CD4-positive, alpha-beta memory T cell (primary cell): ENCODE measurements at places on chromosomes 2 and 18.

GRCh38 chr2:162184821-162185450 is 32.9 kb upstream of the GCG start:
- DNase-seq, result no peak

- DNase-seq, result no peak
Measured at GRCh38 chr2:222196159-222196558, 102.6 kb downstream of the PAX3 start.

- no peak for DNase-seq
Measured at GRCh38 chr2:38178556-38179419, 102.8 kb upstream of the CYP1B1 start.

GRCh38 chr2:158507141-158507540 is 50.4 kb downstream of the PKP4 start:
- DNase-seq, result no peak

- no peak for DNase-seq
Measured at GRCh38 chr2:213420828-213421385, 136.6 kb downstream of the SPAG16 start.

- no peak for DNase-seq
Measured at GRCh38 chr2:17847236-17847635, 31.0 kb downstream of the MSGN1 start.

DNA sequence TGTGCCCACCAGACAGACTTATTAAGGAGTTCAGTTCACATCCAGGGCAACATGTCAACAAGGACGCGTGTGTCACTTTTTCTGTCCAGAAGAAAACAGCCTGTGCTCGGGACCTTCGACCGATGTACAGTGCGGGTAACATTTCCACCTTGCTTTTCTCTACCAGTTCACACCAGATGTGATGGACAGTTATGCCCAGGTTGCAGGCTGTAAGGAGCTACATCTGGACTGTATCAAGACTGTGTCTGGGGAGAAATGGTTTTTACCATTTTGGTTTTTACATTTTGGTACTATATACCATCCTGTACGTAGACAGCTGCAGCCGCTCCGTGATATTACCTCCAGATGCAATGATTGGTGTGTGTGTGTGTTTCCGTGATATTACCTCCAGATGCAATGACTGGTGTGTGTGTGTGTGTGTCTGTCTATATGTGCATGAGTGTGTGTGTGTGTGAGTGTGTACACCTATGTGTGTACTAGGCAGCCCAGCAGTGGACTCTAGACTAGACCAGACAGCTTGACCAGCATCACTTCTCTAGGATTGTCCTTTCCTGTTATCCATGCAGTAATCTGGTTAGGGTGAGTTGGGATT is 118.0 kb downstream of the COL6A3 start:
- DNase-seq, result no peak

GRCh38 chr18:31207391-31207790 is 44.7 kb upstream of the DSC1 start:
- no peak for DNase-seq

DNA sequence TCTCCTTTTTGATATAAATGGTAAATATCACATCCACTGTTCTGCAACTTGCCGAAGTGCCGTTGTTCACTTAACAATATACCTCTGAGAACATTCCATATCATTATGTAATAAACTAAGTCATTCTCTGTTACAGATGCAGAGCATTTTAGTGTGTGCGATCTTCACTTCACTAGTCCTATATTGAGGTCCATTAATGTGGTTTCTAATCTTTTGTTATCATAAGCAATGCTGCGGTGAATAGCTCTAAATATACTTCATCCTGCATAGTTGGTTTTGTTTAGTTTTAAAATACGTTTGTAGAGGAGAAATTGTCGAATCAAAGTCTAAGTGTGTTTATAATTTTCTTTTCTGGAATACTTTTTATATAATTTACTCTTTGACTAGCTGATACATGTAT is 280.3 kb upstream of the TRIB2 start:
- no peak for DNase-seq

DNA sequence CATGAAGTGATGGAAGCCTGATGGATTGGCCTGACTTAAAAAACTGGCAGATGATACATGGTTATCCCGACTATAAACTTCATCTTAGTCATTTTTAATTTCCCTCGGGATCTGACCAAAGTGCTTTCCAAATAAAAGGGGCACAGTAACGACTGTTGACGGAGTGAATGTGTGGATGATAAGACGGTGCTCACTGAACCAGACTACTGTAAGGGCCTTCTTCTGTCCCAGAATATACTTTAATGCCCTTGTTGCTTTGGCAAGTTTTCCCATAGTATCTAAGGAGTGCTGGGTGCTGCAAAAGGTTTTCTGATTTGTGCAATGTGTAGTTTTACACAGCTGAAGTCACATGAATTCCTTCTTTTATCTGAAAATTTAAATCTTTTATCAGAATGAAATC is 373.5 kb downstream of the DSEL start:
- DNase-seq, result no peak

GRCh38 chr2:232434091-232434490 is 21.9 kb upstream of the ALPI start:
- no peak for DNase-seq

DNA sequence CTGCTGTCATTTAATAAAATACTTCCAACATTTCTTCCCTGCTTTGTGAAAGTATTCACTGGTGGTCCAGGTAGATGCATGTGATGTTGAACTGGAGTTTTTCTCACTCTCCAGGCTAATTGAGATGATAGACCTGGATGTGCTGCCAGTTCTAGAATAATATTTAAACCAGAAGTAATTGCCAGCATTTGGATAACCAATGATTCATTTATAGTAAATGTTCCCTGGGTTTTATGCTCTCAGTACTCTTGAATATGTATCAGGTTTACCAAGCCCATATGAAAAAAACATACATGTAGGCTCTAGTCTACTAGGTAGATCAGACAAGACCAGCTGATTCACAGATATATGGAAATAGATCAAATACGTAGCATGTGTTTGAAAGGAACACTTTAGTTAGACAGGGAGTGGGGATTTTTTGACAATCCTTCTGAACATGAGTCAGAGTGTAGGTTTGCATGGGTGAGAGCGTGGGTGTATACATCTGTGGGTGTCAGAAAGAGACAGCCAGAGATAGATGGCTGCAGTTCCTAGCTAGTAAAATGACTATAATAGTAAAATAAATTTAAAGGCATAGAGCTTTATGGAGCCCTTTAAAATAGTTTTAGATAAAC is 115.1 kb downstream of the NAB1 start:
- no peak for DNase-seq

DNA sequence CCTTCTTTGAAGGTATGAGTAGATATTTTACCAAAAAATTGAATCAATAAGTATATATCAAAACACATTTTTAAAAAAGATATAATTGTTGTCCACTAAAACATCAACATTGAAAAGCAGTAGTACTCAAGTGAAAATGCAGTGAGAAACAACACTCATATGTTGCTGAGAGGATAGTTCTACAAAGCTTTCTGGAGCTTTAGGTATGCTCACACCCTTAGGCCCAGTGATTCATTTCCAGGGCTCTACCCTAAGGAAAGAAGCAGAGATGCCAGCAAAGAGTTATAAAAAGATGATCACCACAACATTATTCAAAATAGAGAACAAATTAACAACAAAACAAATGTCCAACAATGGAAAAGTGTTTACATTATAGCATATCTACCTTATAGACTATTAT is 197.3 kb upstream of the CCDC150 start:
- no peak for DNase-seq

GRCh38 chr2:105680357-105680756 is 64.4 kb upstream of the NCK2 start:
- no peak for DNase-seq

DNA sequence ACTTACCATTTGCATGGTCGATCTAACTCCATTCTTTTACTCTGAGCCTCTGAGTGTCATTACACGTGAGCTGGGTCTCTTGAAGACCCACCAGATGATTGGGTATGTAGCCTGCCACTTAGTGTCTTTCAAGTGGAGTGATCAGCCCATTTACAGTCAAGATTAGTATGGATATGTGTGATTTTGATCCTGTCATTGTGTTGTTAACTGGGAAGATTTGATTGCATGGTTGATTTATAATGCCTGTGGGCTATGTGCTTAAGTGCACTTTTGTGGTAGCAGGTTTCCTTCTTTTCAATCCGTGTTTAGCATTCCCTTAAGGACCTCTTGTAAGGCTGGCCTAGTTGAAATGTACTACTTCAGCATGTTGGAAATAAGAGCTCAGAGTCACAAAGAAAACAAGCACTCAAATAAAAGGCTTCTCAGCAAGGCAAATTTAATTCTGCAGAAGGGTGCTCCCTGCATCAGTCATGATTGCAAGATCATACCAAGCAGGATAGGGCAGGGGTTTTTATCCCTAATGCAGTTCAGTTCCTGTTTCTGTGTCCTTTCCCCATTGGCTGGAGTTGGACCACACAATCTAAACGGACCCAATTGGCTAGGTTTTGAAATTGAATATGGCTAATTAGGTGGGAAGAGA is 230.7 kb upstream of the SYT4 start:
- no peak for DNase-seq

DNA sequence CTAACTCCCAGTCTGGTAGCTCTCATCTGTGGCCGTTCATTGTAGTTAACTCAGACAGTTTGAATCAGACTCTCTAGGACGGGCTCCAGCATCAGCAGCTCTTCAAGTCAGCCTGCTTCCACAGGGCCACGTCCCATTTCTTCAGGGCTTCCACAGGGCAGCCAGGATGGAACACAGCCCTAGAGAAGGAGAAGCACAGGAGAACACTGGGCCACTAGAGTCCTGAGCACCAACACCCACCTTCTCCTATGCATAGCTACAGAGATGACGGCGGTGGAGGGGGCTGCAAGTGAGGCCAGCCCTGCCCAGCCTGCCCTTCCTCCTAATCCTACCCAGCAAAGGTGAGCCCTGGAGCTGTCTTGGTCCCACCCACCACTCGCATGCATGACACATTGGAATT is 10.2 kb upstream of the TEX261 start:
- no peak for DNase-seq

- DNase-seq, result no peak
Measured at GRCh38 chr18:11994336-11994702, 13.0 kb downstream of the IMPA2 start.

- DNase-seq, result no peak
Measured at GRCh38 chr2:137659616-137660015, 304.7 kb upstream of the HNMT start.

- DNase-seq, result no peak
Measured at GRCh38 chr18:31268985-31269406, 49.0 kb upstream of the DSG1 start.

DNA sequence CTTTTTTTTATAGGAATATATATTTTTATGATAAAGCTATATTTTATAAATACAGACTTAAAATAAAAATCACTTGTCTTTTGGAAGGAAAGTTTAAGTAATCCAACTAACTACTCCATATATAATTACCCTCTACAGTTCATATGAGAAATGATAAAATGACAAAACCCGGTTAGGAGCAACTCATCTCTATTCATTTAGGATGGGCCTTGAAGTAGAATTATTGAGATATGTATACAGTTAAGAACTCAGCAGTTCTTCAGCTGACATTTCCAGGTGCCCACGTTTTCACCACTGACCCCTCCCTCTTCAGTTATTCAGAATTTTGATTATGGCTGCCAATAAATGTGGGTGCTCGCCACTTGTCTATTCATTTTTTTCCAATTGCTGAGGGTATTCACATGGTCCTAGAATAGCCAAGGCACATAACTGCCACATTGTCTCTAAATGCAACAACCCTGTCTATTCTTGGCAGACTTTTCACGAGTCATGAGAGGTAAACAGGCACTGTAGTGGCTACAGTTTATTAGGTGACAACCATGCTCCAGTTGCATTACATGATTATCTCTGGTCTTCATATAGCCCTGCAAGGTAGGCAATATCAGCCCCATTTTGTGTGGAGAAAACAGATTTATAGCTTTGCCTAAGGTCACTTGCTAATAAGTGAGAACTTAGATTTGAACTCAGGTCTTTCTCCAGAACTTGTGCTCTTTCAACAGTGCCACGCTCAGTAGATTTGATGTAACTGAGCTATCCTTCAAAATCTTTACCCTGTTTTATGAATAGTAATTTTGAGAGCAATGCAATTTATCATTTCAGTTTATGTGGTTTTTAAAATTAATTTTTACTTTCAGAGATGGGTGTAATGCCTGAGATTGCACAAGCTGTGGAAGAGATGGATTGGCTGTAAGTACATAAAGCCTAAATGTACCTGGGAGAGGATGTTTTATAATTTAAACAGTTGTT is 2.9 kb downstream of the DDX1 start:
- no peak for DNase-seq

DNA sequence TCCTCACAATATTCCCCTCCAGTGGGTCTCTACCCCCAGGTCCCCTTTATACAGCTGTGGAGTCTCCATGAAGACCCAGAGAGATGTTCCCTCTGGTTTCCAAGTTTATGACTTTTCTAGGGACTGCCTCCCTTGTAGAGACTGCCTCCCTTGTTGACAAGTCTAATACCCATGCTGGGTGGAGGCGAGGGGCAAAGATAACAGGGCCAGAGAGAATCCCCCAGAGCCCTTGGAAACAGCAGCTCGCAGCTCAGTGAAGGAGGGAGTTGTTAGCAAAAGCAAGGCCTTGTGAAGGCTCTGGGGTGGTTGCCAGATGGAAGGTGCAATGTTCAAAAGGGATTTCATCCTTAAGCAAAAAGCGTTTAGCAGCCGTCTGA is 75.0 kb upstream of the GATA6 start:
- no peak for DNase-seq

DNA sequence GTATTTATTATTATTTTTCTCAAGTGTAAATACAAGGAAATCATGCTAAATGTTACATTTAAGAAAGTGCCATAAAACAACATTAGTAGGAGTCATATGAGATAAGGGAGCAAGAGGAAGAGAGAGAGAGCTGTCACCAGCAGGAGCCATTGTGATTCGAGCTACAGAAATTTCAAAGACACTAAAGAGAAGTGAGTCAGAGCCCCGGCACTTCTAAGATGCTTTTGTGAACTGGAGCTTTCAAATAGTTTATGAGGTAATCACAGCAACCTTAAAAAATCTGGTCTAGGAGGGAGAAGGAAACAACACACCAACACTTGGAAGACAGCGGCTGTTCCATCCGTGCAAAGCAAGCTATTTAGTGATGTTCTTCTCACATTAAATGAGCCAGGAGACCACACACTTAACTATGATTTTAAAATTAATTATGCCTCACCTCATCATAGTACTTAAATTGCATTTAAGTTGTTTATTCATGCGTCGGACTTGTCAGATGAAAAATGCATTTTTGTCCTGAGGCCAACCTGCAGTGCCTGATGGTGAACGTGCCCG is 382.7 kb upstream of the SALL3 start:
- DNase-seq, result no peak

DNA sequence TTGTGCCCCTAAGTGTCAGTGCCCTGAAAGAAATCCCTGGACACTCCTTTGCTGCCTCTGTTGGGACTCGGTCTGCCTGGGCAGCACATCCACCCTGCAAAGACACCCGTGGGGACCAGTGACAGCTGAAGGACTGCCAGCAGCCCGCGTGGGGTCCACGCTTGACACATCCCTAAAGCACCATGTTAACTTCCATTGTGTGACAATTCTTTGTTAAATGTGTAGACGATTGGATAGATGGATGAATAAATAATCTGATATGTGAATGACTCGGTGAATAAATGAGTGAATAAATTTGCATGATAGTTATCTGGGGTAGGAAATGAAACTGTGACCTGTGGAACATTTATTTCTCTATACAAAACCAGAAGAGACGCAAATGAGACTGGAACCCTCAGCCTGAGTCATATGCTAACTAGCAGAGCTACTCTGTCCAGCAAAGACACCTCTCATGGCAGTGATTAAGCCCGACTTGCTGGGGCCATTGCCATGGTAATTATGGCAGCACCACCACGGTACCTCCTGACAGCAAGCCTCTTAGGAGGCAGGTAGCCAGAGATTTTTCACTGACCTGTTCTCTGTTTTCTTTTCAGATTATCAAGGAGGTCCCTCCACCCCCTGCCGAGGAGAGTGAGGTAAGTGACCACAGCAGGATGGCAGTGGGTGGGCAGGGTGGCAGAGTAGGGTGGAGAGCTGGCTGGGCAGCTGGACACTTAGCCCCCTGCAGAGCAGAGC is 156.8 kb downstream of the ANTXR1 start:
- DNase-seq, result no peak
